Thoracic aorta (tissue), 2 donors: ENCODE measurements at places on chromosomes 7 and 10.

GRCh38 chr7:132138817-132139216 is 437.5 kb downstream of the PLXNA4 start:
- DNase-seq: no peak

DNA sequence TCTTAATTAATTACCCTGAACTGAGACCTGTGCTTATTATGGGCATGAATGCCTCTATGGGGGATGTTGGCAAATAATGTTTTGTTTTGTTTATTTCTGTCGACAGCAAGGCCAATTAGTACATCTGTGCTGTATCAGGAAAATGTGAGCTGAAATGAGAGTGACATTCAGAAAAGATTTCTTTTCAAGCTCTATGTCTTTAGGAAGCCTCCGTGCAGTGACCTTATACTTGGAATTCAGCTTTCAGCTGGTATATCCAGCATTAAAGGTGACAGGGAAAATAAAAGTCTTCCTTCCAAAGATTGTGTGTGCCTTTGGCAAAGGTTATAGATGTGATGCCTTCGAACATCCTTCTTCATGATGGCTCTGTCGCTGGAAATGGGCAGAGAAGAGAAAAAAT is 1061.1 kb downstream of the SORCS3 start:
- DNase-seq: no peak

DNA sequence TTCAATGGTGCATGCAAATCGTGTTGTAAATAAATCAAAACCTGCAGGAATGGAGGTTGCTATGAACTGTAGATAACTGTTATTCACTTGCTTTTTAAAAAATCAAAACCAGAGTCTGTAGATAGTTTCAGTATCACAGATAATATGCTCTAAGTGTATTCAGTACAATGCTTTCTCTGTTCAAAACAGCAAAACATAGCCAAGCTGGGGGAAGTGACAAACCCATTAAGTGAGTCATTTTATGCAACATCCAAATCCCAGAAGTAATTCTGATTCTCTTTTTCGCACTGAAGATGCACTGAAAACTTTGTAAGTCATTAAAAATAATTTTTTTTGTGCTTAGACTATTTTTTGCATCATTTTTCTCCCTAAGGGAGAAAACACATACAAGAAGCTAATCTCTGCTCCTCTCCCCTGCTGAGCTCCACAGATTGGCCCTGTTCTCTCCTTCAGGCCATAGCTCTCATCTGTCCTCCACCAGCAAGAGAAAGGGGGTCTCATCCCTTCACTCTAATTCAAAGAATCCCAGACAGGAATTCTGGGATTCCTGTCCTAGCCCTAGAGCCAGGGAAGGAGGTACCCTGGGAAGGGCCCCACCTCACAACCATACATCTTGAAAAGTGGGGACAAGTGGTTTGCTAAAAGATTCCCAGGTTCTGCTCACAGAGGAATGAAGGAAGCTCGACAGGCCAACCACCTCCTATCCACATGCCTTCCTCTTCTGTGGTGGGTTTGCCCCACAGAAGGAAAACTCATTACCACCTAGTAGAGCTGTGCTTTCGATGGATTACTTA is 4.9 kb downstream of the PRTFDC1 start:
- DNase-seq: no peak

DNA sequence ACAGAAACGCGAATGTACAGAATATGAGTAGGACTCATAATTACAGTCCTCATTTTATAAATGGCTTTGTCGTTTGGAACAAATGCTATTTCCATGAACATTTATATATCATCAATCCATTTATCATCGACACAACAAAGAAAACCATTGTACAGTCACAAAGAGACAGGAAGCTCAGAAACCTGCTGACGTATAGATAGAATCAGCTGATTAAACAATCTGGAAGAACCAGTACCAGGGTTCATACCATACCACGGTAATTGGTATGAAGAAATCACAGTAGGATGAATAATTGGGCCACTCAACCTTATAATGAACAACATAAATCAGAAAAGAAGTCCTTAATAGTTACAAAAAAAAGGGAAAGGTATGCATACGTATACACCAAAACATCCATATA is 295.0 kb downstream of the PARD3 start:
- DNase-seq: no peak

- no peak for DNase-seq
Observed at GRCh38 chr7:12851841-12852240, 164.4 kb downstream of the ARL4A start.

DNA sequence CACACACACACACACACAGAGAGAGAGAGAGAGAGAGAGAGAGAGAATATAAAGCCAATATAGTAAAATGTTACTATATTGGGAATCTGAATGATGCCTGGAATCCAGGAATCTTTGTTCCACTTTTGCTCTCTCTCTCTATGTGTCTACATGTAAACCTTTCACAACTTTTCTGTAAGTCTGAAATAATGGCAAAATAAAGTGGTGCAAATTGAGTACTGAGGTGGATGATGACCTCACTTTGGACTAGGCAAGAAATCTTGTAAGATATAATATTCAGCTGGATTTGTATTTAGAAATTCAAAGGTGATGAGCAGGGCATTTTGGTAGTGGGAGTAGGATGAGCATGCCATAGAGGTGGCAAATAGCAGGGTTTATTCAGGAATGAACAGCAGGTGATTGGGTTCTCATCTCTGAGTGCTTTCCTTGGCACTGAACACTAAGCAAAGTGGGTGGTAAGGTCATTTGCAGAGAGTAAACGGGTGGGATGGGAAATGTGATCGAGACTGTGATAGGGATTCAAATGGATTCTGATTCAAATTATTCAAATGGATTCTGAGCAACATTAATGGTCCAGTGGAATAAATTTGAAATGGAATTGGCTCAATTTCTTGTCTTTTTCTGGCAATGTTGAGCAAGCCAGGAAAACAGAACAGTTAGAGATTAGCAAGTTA is 9.7 kb upstream of the ANLN start:
- no peak for DNase-seq

DNA sequence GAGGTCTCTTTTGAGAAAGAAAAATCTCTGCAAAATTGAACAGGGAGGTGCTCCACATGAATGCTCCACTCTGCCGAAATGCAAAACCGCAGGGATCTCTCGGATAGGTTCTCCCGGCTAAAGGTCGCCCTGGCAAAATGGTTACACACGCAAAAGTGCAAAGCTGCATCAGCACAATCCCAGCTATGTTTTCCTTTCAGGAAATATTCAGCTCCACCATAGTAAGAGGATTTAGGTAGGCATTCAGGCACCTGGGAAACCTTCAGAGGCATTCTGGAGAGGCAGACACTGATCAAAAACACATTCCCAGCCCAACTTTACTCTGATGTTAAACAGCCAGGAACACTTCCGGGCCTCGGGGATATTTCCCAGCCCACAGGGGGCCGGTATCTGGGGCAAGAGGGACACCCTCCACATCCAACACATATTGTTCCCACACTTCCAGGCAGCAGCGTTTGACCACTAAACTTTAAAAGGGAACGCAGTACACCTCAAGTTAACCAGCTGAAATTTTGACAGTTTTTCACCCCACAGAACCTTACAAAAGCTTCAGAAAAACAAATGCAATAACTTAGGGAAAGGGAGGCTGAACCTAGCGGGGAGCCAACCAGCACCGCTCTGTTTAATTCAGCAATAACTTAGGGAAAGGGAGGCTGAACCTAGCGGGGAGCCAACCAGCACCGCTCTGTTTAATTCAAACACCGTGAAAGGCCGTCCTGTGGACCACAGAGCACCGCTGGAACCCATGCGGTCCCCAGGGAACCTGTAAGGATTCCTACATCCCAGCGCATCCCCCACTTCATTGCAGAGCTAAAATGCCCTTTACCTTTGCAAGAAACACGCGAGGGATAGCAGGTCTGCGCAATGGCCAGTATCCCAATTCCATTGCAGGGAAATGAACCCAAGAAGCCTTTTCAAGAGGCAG is 45.9 kb downstream of the TNS3 start:
- DNase-seq: no peak

DNA sequence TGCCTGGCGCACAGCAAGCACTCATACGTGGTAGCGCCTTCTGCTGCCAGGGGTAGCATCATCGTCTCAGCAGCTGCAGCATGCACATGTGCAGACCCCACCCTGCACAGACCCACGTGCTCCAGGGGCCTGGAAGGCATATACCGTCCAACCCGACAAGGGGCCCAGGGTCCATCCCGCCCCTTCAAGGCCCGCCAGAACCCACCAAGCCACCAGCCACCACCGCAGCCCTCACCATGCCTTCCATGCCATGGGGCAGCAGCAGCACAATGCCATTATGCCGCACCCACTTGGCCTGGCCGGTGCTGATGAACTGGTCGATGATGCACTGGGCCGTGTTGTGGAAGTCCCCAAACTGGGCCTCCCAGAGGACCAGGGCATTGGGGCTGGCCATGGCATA is 22.7 kb downstream of the OGDHL start:
- DNase-seq: no peak
